ENCODE measurements at places on chromosomes 16 and 17.
A peak's percentile ranks its signal among the peaks of the same experiment; 100 is the strongest.

DNA sequence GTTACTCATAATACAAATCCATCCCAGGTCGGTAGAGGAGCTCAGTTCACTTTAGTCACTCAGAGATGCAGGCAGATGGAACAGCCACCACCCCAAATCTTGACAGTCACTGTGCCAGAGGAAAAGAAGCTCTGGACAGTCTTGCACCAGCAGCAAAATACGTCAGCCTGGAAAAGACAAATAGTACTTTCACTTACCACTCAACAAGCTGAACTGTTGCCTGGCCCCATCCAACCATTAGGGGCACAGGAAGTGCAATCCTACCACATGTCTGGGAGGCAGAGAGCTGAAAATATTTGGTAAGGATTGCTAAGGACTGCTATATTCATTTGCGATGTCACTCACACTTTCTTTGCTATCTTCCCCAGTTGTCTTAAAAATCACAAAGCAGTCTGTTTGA, 239.1 kb upstream of the TOX3 start:
- DNase-seq: no peak

DNA sequence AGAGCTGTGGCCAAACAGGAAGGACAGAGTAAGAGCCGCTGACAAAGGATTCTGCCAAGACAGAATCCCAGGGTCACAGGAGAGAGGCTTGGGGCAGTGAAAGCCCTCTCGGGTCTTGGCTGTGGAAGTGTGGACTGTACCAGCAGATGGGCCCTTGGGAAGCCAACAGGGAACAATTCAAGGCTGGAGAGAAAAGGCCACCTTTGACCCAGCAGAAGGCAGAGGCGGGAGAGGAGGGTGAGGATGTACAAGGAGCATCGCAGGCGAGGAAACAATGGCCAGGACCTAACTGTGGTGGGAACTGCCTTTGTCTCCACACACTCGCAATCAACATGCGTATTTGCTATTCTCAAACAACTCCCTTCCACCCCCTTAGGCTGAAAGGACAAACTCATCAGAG, 15.7 kb downstream of the CARHSP1 start:
- no peak for DNase-seq

DNA sequence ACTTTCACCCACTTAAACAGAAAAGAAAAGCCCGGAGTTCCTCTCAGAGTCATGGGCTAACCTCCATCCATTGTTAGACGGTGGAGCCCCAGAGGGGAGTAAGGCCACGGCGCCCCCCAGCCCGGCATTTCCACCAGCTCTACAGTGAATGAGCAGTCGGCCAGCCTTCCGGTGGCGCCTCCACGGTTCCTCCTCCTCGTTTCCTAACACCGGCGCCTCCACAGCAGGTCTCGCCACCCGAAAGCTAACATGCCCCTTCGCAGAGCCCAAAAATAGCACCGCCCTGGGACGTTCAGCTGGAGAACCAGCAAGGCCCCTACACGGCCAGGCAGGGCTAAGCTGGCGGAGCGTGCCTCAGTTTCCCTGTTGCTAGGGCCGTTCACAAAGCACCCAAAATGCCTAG, 858 bp downstream of the MMD start:
- peak; percentile 61 for DNase-seq

- DNase-seq: no peak
These were observed 55.8 kb upstream of the B4GALNT2 start for GRCh38 chr17:49076573-49077384.

GRCh38 chr16:89040391-89040790, 53.3 kb upstream of the ACSF3 start:
- no peak for DNase-seq

DNA sequence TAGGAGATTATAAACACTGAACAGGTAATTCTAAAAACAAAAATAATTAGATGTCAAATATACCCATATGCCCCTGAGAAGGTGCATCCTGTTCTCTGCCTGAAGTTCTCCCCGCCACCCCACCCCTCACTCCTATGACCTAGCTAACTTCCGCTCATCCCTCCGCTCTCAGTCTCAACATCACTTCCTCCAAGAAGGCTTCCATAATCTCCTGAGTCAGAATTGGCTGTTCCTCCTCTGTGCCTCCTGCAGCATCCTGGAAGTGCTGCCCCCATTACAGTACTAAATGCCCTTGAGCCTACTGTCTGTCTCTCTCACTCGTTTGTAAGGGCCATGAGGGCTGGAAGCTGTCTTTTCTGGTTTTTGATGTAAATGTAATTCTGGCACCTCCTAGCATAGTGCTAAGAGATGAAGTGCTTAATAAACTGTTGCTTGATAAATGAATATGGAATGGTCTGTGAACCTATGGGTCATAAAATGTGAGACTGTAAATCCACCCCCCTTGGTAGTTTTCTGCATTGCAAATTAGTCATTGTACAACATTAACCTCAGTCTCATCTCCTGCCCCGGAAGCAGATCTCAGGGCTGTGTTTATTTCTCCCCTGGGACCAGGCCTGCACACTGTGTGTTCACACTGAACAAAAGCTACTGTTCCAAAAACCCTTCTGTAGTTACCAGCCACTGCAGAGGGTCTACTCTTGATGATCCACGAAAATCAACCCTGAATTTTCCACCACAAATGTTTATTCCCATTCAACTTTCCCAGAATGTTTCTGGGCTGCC, 3.9 kb upstream of the MYO1D start:
- DNase-seq: no peak

GRCh38 chr17:68591583-68591982, 9.6 kb downstream of the FAM20A start:
- no peak for DNase-seq

GRCh38 chr16:19130852-19131824, 17.4 kb downstream of the ITPRIPL2 start:
- DNase-seq: no peak

- no peak for DNase-seq
These were observed 576.7 kb downstream of the WWOX start for GRCh38 chr16:78675951-78676792.

- DNase-seq: no peak
These were observed 42.9 kb upstream of the IL21R start for GRCh38 chr16:27359051-27359450.

GRCh38 chr17:79543531-79543930, 67.3 kb downstream of the RBFOX3 start:
- no peak for DNase-seq

DNA sequence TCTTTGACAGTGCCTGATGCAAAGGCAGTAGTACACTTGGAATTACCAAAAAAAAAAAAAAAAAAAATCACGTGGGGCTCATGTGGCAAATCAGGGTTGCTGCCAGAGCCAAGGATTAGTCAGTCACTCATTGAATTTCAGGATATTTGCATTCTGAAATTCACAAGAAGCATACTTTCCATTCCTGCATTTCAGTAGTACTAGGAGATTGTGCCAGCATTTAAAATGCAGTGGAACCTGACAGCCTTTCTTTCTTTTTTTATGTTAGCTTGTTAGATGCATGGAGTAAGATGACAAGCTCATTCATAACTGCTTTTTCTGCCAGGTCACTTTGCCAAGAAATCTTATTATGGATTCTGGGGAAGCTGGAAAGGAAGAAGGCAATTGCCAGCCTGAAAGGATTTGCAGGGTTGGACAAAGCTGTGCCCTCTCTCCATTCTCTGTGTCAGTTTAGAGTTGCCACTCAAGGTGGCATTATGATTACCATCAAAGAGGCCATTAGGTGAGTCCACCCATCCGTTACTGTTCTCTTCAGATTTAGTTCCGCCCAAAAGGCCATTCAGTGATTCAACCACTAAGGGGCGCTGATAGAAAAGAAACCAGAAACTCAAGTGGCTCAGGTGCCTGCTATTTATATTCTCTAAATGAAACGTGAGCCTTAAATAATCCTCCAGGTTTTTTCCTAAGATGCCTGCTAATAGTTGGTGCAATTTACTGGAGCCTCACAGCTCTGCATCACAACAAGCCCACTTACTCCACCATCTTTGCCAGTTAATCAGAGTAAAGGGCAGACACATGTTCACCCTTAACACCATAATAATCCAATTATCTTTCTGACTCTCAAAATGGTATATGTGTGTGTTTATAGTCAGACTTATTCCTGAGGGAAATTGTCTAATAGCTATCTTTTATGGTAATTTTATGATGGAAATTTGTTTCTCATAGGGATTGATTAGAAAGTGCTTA, 59.0 kb downstream of the TANGO6 start:
- no peak for DNase-seq

DNA sequence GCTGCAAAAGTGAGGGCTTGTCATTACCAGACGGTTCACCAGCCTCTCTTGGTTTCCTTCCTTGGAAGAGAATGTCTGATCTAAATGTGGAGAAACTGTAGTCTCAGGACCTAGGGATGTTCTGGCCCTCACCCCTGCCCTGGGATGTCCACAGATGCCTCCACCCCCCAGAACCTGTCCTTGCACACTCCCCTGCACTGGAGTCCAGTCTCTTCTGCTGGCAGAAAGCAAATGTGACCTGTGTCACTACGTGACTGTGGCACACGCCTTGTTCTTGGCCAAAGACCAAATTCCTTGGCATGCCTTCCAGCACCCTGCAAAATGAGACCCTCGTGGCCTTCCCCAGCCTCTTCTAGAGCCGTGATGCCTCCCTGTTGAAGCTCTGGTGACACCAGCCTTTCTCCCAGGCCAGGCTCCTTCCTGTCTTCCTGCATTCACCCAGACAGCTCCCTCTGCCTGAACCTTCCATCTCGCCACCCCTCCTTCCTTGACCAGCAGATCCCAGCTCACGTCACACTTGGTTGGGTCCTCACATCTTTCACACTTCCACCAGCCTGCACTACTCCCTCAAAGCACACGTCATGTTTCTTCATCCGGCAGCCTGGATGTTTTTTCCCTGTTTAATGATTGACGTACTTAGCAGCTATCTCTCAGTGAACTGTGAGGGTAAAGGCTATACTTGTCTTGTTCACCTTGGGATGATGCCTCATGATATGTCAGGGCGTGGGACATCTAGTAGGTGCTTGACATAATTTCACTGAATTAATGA, 4.3 kb downstream of the ZNF768 start:
- DNase-seq: no peak

DNA sequence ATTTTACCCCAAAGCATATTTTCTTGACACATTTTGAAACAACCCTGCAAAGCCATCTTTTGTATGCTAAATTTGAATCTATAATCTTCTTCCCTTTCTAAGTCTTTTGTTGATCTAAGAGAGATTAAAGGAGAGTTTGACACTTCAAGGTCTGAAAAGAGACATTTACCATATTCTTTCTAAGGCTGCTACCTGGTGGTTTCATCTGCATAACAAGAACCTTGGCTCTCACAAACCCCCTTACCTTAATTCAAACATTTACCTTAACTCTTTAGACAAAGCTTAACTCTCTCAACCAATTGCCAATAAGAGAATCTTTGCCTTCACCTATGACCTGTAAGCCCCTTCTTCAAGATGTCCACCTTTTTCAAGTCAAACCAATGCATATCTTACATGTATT, 1143.6 kb downstream of the CDH11 start:
- no peak for DNase-seq

GRCh38 chr17:66175892-66176291, 16.0 kb downstream of the CEP112 start:
- DNase-seq: no peak

DNA sequence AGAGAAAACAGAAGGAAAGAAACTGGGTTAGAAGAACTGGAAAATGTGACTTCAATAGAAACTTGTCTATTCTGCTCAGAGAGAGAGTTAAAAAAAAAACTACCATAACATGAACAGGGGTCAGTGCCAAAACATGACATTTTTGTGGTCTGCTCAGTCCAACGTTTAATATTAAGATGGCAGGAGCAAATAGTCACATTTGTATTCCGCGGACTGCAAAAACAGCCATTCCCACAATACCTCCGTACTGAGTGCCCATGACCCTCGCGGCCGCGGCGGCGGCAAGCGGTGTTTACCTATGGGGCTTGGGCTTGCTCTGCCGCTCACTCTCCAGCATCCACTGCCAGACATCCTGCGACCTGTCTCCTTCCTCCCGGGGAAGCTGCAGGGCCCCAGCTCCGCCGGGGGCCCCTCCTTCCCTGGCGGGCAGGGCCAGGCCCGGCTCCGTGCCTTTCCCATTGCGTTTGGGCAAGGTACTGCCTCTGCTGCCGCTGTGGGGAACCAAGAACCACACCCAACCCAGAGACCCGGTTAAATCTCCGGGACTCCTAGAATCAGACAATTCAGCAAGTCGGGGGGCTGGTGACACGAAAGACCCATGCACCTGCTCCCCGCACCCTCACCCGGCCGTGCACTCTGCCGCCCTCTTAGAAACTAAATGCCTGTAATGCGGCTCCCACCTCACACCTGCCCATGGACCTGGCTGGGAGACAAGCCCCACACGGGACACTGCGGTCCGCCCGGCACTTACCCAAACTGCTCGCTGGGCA, 24.7 kb downstream of the AXIN2 start:
- no peak for DNase-seq

GRCh38 chr17:33142705-33143299, 150.3 kb downstream of the ASIC2 start:
- no peak for DNase-seq

DNA sequence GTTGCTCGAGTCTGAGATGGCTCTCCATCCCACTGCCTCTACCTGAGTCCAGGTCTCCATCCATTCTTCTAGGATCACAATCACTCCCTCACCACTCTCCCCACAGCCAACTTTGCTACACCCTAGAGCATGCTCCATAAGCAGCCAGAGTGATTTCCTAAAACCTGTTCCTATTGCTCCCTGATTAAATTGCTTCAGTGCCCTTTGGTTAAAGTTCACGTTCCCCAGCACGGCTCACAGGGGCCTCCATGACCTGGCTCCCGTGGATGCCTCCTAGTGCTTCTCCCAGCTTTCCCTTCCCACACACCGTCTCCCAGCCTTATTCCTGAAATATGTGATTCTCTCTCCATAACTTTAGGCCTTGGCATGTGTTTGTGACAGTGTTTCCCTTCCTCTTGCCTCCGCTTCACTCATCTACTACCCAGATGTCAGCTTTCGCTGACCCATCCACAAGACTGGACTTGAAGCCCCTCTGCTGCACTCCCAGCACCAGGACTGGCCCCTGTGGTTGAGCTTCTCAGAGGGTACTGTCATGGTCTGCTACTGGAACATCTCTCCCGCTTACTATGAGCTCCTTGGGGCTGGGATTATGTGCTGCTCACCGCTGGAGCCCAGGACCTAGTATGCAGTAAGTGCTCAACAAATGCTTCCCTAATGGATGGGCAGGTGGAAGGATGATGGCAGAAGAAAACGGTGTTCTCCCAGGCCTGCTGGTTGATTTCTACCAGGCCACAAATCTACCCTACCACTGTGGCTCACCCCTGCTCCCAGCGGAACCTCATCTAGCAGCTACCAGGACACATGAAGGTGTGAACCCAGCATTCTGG, 17.9 kb downstream of the MYO18A start:
- DNase-seq: no peak

DNA sequence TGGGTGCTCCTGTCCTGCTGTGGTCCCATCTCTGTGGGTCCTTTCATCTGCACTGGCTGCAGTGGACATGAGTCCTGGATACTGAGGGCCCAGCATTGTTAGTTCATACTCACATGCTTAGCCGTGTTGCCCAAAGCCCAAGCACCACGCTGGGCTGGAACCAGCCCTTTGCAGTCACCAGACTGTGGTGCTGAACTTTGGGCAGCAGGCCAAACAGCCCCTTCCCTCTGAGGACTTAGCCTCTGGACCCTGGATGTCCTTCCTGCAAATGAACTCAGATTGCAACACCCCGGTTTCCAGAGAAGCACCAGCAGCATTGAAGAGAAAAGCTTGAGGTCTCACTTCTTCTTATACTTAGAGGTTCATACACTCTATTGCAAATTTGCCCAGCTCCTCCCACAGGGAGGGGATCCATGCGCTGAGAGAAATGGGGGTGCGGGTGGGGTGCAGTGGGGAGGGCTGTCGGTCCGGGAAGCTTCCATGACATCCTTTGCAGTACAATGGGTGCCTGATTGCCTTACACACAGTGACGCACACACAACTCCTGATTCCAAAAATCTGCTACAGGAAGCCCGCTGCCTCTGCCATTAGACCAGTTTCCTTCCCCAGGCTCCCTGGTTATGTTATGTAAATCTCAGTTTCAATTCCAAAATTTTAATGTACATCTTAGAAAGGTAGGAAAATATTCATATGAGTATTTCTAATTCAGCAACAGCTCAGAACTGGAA, 65.8 kb downstream of the RGS9 start:
- no peak for DNase-seq
